ENCODE measurements at places on chromosomes 5 and 9.

GRCh38 chr9:124332361-124333202 is 74.8 kb downstream of the NEK6 start:
- no peak for DNase-seq

GRCh38 chr5:42620579-42621216 is 135.9 kb upstream of the CCDC152 start:
- DNase-seq: no peak

- DNase-seq: no peak
Measured at GRCh38 chr5:57695179-57695578, 212.6 kb upstream of the ACTBL2 start.

DNA sequence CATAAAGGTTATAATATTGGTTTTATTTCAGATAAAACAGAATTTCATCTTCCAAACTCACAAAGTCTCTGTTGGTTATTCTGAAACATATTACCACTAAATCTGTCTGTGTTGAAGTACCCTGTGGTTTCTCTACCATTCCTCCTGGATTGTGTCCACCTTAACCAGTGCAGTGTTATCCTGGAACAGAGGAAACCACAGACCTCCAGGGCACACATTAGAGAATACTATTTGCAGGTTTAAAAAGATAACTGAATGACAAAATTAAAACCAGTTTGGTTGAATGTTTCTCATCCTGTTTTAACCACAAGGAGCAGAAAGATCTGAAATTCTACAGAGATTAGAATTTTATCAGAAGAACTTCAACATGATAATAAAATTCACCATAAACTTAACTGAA is 251.8 kb downstream of the CWC27 start:
- DNase-seq: no peak

- DNase-seq: no peak
Measured at GRCh38 chr5:96566833-96567587, 95.2 kb upstream of the CAST start.

- DNase-seq: no peak
Measured at GRCh38 chr5:3526551-3527185, 69.0 kb upstream of the IRX1 start.

Measured in stimulated activated CD4-positive, alpha-beta T cell treated with anti-CD3 and anti-CD28 coated beads, Interleukin-15, amount 100 ng/mL, for 1 hour (primary cell).